ENCODE measurements at places on chromosomes 5 and 9. TPM values are rescaled to one million over a fixed set of nuclear protein-coding genes. Genes with fewer than 3 reads are reported as not detected.

The TAF11L10 gene
- 16.4 TPM for total RNA-seq

The GPSM1 gene
- total RNA-seq: 46.5 TPM

The GMCL2 gene
- 4.1 TPM for total RNA-seq

DNA sequence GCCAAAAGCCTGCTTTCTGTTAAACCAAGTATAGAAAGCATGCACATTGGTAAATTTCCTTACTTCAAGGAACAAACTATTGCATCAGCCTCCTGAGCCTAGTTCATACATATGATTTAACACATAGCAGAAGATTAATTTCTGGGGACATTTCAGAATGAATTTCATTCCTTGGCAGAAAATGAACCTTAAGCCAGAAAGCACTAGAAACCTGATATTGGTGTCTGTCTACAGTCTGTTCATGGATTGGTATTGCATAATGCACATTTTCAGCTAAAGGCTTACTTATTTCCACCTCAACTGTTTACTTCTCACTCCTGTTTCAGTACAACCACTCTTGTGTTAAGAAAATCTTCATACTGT, 1471.8 kb upstream of the NUDT12 start:
- peak; percentile 43 for DNase-seq

GRCh38 chr9:136576269-136576626, 30.4 kb upstream of the NOTCH1 start:
- DNase-seq: no peak

The TEX10 gene
- total RNA-seq: 21.7 TPM

GRCh38 chr9:33921967-33922895, 105.3 kb downstream of the UBE2R2 start:
- DNase-seq: no peak

The PTPRD gene
- total RNA-seq: 29.1 TPM

DNA sequence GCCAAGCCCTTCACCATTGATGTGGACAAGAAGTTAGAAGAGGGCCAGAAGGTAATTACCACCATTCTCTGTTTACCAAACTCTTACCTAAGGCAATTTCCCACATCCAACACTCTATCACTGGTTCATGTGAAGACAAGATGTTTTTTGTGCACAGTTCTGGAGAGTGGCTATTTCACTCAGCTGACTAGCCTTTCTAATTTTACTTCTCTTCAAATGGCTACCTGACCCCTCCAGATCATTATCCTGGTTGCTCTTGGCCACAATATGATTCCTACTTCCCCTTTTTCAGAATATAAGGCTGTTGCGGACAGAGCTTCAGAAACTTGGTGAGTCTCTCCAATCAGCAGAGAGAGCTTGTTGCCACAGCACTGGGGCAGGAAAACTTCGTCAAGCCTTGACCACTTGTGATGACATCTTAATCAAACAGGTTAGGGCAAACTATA, 7.1 kb downstream of the KIF20A start:
- DNase-seq: no peak

DNA sequence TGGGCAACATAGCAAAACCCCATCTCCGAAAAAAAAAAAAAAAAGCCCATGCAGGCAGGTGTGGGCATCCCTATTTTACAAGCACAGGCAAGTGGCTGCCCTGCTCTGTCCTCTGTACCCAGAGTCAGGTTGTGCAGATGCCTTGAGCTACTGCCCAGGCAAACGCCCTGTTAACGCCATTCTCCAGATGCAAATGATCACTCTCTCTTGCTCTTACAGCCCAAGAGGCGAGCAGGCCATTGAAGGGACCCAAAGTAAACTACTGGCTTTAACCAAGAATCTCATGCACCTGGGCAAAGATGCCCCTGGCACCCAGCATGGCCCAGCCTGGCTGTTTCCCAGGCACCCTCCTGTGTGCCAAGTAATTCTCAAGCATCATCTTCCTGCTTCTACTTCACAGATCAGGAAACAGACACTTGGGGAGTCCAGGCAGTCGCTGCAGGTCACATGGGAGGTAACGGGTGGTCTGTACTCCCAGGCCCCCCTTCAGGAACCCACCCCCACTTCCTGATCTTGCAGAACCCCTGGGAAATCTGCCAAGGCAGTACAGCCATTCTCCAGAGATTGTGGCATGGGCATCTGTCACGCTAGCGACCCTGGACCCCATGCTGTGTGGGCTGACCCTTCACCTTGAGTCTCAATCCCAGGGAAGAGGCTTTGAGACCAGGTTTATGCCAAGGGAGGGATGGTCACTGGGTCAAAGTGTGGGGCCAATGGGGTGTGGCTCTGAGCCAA, 14.2 kb downstream of the EEIG1 start:
- DNase-seq: no peak

The BTNL3 gene
- not detected for total RNA-seq

The NEURL1B gene
- 14.0 TPM for total RNA-seq

The WNT8A gene
- 7.2 TPM for total RNA-seq

The CDH9 gene
- total RNA-seq: 6.5 TPM

The MTRR gene
- 43.1 TPM for total RNA-seq

DNA sequence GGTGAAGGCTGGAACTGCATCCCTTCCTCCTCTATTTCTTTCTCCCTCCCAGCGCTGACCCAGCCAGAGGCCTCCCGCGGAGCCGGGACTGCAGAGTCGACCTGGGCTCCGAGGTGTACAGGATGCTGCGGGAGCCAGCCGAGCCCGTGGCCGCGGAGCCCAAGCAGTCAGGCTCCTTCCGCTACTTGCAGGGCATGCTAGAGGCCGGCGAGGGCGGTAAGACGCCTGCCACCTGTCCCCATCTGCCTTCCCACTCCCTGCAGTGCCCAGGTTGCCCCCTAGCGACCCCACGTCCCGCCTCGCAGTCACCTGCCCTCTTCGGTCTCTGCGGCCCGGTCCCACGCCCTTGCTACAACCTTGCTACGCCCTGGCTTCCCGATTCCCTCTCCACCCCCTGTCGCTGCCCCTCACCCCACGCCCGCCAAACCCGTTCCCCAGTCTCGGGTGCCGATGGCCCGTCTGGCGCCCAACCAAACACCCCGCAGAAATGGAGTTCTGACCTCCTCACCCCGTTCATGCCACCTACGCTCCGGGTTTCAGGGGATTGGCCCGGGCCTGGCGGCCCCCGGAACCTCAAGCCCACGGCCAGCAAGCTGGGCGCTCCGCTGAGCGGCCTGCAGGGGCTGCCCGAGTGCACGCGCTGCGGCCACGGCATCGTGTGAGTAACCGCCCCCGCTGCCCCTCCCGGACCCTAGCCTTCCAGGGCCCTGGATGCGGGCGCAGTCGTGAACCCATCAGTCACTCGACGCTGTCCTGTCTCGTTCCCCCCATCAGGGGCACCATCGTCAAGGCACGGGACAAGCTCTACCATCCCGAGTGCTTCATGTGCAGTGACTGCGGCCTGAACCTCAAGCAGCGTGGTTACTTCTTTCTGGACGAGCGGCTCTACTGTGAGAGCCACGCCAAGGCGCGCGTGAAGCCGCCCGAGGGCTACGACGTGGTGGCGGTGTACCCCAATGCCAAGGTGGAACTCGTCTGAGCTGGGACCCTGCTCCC, 14.1 kb downstream of the PDLIM4 start:
- DNase-seq: no peak

DNA sequence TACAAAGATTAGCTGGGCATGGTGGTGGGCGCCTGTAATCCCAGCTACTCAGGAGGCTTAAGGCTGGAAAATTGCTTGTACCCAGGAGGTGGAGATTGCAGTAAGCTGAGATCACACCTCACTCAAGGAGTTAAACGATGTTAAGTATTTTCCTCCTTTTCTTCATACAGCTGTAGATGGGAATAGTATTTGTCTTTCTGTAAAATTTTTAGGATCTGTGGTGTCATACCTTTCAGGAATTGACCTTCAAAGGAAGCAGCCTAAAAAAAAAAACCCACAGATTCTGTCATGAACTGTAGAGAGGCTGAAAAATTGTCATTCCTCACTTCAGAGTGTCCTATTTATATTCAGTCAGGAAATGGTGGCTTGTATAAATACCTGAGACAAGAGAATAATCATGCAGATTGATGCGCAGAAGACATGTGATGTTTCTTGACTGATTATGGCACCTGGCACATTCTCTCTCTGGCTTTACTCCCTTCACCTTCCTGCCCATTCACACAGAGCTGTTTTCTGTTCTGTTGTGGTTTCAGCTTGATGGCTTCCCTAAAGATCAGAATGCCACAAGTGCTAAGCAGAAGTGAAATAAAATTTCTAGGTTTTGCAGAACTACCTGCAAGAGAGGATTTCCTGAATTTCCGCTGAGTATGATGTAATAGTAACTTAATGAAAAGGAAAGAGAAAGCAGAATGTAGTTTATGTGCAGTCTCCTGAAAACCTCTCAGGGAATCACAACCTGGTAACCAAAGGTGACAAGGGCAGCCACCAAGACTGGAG, 3.8 kb downstream of the IFNA1 start:
- DNase-seq: peak; percentile 2

DNA sequence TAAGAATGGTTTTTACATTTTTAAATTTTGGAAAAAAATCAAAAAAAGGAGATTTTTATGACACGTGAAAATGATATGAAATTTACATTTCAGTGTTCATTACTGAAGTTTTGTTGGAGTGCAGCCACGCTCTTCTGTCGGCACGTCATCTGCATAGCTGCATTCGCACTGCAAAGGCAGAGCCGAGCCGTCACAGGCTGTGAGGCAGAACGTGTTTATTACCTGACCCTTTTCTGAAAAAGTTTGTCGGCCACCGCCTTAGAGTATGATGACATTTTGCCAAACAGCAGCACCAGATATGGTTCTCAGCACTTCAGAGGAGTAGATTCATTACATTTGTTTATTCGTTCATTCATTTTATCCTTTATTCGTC, 24.1 kb downstream of the HRH2 start:
- DNase-seq: peak; percentile 63

The SLC34A1 gene
- total RNA-seq: 2.2 TPM

The SMC2 gene
- 7.2 TPM for total RNA-seq

DNA sequence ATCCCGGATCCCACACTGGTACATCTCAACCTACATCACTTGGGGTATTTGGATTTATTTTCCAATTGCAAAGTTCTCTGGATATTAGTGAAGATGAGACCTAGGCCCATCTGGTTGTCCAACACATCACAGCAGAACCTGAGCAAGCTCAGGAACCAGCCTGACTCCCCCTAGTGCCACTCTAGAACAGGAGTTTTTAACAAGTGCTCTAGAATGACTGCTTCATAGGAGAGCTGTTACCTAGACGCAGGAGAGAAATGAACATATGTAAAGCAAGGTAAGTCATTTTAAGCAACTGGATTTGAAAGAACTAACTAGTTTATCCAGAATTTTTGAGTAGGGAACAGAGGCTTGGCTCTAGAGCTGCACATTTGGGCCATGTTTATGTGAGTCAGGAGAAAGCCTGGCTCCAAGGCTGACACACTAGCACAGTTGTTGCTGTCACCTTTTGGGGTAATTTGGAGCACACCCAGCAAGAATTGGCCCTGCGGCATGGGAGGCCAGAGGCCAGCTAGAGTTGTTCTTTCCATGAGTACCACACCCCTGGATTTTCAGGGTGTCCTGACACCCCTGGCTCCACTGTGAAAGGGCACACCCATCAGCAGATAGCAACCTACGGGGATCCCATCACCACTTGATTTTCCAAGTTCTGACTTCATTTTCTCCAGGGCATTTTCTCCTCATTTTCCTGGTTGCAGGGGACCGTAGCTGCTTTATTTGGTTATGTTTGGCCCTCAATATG, 110.9 kb upstream of the LPAR1 start:
- DNase-seq: no peak

The LHX3 gene
- total RNA-seq: 0.24 TPM

DNA sequence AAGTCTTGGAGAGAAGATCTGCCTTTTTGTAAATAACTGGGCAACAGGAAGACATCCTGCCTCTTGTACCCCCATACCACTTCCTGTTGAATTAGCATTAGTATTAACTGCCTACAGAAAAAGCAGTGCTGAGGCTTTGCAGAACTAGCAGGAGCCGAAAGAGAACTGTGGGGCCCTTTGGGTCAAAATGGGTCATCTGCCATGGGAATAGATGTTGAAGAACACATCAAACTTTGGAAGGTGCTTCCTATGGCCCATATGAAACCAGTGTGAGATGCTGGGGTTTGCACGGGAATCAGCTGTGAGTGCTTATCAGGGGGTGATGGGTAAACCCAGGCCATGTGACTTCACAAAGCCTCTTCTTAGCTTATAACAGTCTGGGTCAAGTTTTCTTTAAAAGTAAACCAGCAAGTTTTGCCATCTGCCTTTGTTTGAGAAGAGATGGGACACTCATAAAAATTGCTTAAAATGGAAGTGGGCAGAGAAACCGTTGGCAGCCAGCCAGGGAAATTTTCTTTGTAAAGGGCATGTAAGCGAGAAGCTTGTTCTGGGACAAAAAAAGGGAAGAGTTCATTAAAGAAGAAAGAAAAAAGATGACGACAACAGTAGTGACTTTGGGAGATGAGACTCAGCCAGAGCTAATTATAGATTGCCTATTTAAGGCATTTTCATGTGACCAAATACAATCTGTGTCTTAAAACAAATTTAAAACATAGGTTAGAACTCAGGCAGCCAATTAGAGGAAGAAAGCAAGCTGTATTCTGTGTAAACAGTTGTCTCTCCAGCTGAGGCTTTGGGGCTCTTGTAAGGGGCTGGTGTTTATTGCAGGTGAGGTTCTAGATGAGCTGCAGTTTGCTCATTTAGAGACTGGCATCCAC, 4.4 kb downstream of the SLC25A25 start:
- DNase-seq: peak; percentile 95

GRCh38 chr5:40877371-40877988, 31.8 kb upstream of the C7 start:
- DNase-seq: no peak

DNA sequence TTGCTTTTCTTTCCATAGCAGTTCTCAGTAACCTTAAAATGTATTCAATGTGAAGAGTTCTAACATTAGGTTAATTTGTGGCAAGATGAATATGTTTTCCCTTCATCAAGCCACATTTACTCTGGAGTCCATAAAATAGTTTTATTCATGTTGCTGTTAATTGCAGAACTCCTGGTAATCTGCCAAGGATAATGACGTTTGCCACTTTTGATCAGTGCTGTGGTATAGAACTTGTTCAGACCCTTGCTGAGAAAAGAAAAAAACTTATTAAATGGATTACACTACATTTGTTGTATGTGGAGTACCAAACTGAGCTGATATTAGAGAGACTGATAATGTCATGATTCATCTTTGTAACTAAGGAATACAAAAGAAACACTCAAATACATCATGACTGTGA, 212.4 kb upstream of the DMAC1 start:
- DNase-seq: no peak

- DNase-seq: no peak
These were observed 90.4 kb upstream of the CHD1 start for GRCh38 chr5:99019254-99019653.

The TAF11L5 gene
- 16.4 TPM for total RNA-seq

The PKN3 gene
- total RNA-seq: 1.7 TPM

Data from umbilical cord (tissue), 2 donors.